T-helper 1 cell (primary cell): ENCODE measurements at places on chromosomes 4 and X.

- no peak for DNase-seq
Observed at GRCh38 chrX:38718311-38718710, 82.9 kb upstream of the MID1IP1 start.

GRCh38 chrX:80807992-80808735 lies 1.5 kb downstream of the BRWD3 start:
- peak; percentile 59 for DNase-seq

DNA sequence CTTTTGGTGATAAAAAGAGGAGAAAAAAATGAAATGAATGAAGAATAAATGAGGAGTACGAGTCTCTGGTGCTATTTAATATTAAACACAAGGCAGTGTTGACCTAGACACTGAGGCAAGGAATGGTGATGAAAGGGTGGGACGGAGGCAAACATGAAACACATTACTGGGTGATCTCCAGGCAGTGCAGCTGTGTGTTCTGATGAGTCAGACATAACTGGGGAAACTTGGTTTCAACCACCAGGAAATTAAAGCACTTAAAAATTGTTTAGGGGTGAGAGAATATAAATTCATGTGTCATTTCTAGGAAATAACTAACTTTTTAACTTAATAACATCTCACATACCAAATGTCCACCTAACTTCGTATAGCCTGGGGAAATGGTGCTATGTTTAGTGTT lies 19.7 kb upstream of the CXCL6 start:
- DNase-seq: no peak

- DNase-seq: no peak
Observed at GRCh38 chr4:76570141-76570973, 135.3 kb downstream of the SHROOM3 start.

DNA sequence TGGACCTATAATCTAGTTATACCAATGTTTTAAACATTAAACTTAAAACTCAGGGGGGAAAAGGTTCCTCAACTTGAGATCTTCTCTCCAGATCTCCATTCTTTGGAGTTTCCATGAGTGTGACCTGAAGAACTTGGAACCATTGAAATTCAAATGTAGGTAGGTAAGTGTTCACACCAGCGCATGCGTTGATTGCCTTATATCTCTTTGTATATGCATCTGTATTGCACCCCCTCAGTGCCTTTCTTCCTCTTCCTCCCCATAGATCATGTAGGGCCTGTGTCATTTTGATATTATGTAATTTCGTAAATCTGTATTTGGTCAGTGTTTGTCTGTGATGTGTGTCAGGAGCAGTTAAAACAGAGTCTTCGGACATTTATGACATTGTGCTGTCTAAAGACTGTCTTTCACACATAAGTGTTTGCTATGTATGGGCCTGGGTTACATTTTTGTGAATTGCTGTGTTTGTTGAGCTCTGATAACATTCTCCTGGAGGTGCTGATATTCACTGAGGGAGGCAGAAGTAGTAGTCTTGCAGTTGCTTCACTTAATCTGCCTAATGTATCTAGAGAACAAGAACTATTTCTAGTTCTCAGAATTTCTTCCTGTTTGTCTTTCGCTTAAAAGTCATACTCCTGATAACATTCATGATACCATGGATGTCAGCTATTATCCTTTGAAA lies 126.3 kb downstream of the RAP1GDS1 start:
- no peak for DNase-seq

DNA sequence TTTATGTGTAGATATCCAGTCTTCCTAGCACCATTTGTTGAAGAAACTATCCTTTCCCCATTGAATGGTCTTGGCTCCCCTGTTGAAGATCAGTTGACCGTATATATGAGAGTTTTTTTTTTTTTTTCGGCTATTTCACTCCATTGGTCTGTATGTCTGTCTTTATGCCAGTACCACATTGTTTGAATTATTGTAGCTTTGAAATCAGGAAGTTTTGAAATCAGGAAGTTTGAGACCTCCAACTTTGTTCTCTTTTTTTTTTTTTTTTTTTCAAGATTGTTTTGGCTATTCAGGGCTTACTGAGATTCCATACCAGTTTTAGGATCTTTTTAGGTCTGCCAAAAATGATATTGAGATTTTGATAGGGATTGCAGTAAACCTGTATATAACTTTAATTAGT lies 4.3 kb upstream of the SCD5 start:
- no peak for DNase-seq

DNA sequence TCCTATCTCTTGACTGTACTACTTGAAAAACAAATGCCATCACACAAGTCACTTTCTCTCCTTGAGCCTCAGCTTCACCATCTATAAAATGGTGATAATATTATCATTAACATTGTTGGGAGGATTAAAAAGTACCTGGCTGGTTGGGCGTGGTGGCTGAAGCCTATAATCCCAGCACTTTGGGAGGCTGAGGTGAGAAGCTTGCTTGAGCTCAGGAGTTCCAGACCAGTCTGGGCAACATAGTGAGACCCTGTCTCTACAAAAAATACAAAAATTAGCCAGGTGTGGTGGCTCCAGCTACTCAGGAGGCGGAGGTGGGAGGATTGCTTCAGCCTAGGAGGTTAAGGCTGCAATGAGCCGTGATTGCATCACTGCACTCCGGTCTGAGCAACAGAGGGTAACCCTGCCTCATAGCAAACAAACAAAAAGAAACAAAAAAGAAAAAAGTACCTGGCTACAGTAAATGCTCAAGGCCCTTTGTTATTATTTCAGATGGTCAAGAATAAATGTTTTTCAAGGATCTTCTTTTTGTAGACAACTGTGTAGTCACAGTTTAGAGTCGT lies 120.3 kb downstream of the CHRNA9 start:
- no peak for DNase-seq
